ENCODE measurements at places on chromosomes 3 and 15. TPM values are rescaled to one million over a fixed set of nuclear protein-coding genes. Genes with fewer than 3 reads are reported as not detected.

- peak; percentile 15 for DNase-seq
These were observed 158.7 kb downstream of the USP13 start for GRCh38 chr3:179811321-179812095.

- DNase-seq = no peak
These were observed 58.5 kb upstream of the LARS2 start for GRCh38 chr3:45329761-45330305.

- DNase-seq = peak; percentile 93
These were observed at the start of gene MAPKBP1 for GRCh38 chr15:41774062-41774881. MAPKBP1 (plus strand) TSS chr15:41774484; CDS start chr15:41775276, 792 bp downstream.

DNA sequence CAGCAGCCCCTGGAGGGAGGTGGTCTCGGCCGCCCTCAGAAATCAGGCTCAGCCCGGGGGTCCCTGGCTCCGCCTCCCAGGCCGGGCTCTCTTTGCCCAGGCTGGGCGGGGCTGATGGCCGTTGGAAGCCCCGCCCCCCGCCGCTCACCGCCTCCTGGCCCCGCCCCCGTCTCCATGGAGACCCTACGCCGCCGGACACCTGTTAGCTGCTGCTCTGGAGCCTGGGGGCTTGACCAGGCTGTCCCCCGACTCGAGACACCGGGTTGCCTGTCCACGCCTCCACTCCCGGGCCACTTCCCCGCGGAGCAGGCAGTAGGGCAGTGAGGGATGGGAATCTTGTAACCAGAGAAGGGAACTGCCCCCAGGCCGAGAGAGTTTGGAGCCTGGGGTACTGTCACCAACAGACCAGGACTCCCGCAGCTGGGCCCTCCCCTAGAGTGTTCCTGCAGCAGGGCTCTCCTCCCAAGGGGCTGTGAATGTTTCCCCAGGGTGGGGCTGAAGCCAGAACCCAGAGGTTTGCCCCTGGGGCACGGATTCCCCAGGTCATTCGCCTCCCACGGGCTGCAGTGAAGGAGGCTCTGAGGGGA is 27.8 kb upstream of the RPL32 start:
- DNase-seq = peak; percentile 72

DNA sequence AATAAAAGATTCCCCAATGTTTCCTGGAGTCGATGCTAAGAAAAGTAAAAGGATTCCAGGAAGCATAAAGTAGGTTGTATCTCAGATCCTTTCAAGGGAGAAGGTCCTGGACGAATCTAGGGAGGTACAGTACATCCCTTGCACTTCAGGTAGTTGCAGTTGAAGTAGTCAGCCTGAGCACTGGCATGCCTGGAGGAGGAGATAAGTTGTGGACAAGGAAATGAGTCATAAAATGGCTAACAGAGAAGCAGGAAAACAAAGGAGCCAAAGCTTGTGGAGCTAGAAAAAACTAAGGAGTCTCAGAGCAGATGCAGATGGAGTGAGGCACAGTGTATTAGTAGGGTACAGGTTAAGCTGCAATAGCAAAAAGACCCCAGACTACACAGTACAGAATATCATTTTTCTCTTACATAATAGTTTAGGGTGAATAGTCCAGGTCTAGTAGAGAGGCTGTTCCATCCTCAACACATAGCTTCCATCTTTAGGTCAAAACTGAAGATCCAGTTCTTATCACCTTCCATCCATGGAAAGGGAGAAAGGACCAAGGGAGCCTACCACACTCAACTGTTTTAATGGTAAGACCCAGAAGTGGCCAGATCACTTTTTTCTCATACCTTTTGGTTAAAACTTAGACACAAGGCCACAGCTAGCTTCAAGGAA is 41.3 kb downstream of the COL6A5 start:
- no peak for DNase-seq

- no peak for DNase-seq
These were observed 4.2 kb downstream of the ZSCAN2 start for GRCh38 chr15:84604826-84605553.

- DNase-seq = peak; percentile 82
These were observed 1.9 kb downstream of the ADAMTS9 start for GRCh38 chr3:64685800-64686445.

DNA sequence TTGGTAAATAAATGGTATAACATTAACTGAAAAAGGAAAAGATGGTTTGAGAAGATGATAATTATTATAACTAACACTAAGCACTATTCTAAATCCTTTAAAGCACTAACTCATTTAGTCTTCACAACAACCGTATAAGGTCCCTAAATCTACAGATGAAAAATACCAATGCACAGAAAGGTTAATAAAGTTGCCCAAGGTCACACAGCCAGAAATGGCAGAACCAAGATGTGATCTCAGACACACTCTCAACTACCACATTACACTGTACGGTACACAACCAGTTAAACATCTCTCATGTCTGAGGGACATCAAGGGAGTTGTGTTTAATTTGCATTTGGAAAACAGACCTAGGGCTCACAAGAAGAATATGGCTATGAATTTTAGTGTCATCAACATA is 23.1 kb downstream of the RAB27A start:
- no peak for DNase-seq

DNA sequence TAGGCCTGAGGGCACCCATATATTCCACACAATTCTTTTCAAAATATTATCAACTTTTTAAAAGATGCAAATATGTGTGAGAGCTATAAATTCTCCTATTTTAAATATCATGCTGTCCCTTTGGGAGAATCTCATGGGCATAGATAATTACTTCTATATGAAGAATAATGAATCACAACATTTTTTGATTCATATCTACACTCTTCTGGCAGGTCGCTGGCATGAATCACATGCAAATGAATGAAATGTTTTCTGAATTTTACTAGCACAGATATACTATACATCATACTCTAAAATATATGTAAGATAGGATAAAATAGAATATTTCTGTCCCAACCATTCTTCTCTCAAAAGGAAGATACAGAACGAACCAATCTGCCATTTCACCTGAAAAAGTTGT is 277.7 kb upstream of the KCNH8 start:
- DNase-seq = no peak

DNA sequence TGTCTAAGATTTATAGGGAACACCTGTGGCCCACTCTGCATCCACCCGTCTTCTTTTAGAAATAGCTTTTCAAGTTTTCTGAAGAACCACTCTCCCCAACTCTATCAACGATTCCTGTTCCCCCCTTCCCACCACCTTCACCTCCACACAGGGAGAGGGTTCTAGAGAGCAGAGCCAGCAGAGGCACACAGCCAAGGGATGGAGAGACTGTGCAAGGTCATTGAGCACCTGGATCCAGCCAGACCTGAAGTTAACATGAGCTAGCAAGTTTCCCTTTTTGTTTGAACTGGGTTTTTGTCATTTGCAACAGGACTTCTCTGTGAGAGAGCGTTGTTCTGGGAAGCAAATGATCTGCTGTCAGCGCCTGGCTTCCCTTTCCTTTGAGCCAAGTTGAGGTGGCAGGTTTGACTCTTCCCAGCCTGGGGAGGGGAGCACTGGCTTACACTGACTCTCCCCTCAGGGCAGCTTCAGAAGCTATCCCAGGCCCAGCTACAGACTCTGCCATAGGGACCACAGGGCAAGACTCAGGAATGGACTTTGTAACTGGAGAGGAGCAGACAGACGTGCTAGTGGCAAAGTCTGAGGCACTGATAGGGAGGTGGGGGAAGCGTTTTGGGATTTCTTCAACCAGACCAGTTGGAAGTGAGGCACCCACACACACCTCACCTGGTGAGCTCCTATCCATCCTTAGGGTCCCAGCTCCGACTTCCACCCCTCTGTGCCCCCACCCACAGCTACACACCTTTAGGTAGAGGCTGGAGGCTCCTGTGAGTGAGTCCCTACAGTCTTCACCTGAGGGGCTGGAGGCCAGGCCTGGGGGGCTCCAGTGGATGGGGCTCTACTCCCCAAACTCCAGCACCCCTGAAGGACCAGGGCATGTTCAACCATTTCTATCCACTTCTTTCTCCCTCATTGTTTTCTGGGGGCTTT is 19.4 kb upstream of the PLXNA1 start:
- no peak for DNase-seq

DNA sequence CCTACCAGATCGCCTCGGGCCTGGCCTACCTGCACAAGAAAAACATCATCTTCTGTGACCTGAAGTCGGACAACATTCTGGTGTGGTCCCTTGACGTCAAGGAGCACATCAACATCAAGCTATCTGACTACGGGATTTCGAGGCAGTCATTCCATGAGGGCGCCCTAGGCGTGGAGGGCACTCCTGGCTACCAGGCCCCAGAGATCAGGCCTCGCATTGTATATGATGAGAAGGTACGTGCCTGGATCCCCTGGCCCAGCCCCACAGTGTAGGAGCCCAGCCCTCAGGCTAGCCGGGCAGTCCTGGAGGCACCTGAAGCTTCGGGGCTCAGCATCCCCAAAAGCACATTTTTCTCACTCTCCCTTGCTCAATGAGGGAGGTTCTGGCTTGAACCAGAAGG is 135.8 kb downstream of the LRRK1 start:
- no peak for DNase-seq

- DNase-seq = no peak
These were observed 560.6 kb downstream of the RSL24D1 start for GRCh38 chr15:54636147-54636546.

- DNase-seq = no peak
These were observed 7.2 kb upstream of the TIMP4 start for GRCh38 chr3:12165909-12166308.

The CLRN1 gene
- not detected for total RNA-seq

The SOX14 gene
- not detected for total RNA-seq

The SLITRK3 gene
- total RNA-seq = not detected

The CASR gene
- 2.5 TPM for total RNA-seq

All from progenitor cell of endocrine pancreas (in vitro differentiated cells).